ENCODE measurements at places on chromosomes 13 and 19.

GRCh38 chr13:57630661-57631595 is 616 bp upstream of the PCDH17 start:
- DNase-seq = no peak

DNA sequence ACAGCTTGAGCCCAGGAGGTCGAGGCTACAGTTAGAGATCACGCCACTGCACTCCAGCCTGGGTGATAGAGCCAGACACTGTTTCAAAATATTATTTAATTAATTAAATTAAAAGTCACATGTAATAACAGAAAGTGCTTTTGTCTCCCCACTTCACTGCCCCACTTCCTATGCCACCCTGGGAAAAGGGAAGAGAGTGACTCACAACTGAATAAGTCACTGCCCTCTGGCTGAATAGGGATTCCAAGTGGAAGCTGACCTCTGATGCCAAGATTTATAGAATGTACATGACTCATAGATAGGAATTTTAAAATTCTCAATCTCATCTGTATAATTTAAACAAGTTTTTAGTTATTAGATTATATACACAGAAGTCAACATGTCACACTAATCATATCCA is 22.2 kb upstream of the ERVV-1 start:
- DNase-seq = peak; percentile 64

GRCh38 chr19:5700455-5701092 is 10.5 kb downstream of the RPL36 start:
- no peak for DNase-seq

GRCh38 chr19:1259206-1259875 is 9.8 kb upstream of the CIRBP start:
- DNase-seq = no peak

DNA sequence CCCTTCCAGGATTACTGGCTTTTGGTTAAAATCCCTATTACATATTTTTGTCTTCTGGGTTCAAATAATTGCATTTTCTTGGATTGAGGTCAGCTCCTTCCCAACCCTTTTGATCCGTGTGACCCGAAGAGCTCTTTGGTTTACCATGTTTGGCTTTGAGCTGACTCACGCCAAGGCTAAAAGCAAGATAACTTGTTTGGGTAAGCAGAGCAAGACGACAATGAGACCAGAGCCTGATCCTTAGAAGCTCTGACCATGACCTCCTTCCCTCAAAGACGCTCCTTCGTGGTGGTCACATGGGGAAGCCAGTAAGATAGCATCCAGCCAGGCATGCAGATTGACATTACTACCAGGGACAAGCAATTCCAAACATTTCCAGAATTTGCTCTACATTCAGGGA is 153.8 kb downstream of the DCT start:
- no peak for DNase-seq

DNA sequence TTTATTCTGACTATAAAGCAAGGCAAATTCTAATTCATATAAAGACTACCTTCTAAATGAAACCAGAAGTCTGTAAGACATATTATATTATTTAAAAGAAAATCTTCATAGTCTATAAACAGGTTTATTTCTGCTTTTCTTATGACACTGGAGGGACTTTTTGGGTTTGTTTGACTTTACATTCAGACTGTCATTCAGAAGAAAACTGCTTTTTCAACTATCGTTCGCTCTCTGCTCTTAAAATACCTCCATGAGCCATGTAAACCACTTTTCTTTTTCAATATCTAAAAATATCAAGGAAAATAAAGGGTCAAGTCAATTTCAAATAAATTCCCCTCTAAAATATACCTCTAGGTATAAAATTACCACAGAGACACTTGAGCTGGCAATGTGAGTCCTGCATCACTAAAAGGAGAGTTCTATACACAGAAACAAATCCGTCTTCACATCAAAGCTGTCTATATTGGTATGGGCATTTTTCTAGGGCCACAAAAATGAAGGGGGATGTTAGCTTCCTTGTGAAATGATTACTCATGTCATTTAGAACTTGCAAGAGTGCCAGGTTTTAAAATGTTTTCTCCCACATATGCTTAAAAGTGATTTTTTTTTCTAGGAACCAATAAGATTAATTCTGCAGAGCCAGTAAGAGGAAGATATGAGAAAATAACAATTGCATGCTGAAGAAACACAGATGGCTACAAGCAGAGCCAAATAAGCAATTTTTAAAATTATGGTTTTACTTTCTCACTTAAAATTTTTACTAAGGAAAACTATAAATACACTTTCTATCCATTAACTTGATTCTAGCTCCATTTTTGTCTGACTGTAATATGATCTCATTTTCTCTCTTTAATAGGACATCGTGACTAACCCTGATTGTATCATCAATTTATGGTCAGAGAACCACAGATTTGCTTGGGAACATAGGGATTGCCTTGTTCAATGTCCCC is 181.8 kb downstream of the TBC1D4 start:
- DNase-seq = no peak

GRCh38 chr13:80367473-80367872 is 26.5 kb upstream of the SPRY2 start:
- DNase-seq = no peak

DNA sequence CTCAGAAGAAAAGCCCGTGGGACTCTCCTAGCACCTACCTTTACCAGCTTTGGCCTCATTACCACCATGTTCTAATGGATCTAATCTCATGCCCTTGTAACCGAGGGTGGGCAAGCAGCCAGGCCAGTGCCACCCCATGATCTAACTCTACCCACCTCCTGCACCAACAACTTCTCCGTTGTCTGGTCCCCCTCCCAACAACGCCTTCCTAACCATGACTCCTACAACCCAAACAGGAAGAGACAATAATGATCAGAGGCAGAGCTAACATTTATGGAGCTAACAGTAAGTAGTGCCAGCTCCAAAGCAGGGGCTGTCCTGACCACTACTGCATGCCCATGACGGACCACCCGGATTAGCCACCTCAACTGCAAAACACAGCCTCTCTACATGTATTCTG is 3.5 kb downstream of the USP12 start:
- DNase-seq = no peak

- no peak for DNase-seq
Measured at GRCh38 chr19:30332445-30333234, 39.5 kb upstream of the ZNF536 start.

GRCh38 chr13:32253911-32254399 is 61.2 kb downstream of the ZAR1L start:
- DNase-seq = peak; percentile 7

GRCh38 chr19:41709951-41710645 is 1.7 kb downstream of the CEACAM5 start:
- no peak for DNase-seq

GRCh38 chr19:16778796-16779411 is 50.3 kb upstream of the SIN3B start:
- no peak for DNase-seq

- DNase-seq = no peak
Measured at GRCh38 chr13:50970956-50971355, 61.4 kb downstream of the RNASEH2B start.

GRCh38 chr13:63044589-63045313 is 1629.1 kb upstream of the PCDH20 start:
- DNase-seq = no peak

GRCh38 chr13:106352850-106353249 is 182.6 kb downstream of the EFNB2 start:
- no peak for DNase-seq

GRCh38 chr13:99123101-99124045 is 77.3 kb upstream of the UBAC2 start:
- no peak for DNase-seq

DNA sequence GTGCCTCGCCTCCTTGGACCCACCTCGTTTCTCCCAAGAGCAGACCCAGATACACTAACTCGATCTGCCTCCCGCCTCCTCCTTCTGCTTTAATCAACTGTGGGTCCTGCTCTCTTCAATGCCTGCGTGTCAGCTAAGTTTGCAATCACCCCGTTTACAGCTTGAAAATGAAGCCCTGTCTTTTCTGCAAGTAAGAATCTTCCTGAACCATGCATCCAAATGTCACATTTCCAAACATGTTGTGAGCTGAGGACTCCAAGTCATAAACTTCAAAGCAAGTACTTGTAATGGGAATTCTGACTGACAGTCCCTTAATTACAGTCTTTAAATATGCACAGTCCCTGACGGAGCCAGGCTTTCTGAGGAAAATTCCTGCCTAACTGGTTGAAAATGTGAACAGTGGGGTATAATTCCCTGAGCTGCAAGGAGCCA is 154.9 kb upstream of the UQCRFS1 start:
- no peak for DNase-seq

DNA sequence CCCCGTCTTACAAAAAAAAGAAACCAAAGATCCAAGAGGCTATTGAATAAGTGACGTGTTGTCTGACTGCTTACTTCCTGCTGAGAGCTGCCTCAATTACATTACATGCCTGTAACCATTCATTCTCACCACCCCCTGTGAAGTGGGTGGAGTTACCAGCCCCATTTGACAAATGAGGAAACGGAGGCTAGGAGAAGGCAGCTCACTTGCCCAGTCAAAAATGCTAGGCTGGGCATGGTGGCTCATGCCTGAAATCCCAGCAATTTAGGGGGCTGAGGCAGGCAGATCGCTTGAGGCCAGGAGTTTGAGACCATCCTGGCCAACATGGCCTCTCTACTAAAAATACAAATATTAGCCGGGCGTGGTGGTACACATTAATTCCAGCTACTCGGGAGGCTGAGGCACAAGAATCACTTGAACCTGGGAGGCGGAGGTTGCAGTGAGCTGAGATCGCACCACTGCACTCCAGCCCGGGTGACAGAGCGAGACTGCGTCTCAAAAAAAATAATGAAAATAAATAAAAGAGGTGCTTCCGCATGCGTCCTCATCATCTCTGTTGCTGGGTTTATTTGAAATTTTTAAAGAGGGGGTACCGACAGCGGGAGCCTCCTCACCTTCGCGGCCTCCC is 499 bp downstream of the LSM7 start:
- DNase-seq = peak; percentile 39

DNA sequence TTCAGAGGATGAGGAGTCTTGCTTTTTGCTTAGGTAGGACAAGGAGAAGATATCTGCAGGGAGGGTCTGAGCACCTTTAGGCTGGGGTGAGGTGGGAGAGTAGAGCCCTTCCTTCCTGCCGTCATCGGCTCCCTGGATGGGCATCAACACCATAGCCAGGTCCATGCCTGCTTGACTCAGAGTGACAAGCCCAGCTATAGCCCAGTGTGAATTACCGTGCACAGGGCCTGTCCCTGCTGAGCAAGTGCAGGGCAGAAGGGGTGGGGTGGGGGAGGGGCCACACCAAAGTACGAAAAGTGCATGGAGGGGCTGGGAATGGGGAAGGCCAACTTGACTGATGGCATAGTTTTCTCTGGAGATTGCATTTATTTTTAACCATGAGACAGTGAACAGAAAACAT is 30.3 kb upstream of the RNF113B start:
- no peak for DNase-seq

GRCh38 chr19:31348481-31349159 is 616 bp downstream of the TSHZ3 start:
- no peak for DNase-seq

All from retinal pigment epithelial cell (primary cell).